NCI-H1105 (cell line): ENCODE measurements at places on chromosomes 1 and 21.

DNA sequence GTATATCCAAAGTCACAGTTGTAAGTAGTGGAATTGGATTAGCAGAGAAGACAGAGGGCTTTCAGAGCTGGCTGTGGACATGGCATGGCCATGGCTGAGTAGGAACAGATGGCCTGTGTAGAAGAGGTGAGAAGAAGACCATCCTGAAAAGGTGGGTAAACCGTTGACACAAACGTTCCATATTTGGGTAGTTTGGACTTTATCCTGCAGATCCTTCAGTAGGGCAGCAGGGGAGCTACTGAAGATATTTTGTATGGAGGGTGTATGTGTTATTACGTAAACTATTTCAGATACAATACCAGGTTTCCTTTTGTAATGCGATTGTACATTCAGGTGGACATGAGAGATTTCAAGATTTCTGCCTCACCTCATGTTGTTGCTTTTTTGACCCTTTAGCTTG, 1.6 kb downstream of the UTP11 start:
- no peak for DNase-seq

DNA sequence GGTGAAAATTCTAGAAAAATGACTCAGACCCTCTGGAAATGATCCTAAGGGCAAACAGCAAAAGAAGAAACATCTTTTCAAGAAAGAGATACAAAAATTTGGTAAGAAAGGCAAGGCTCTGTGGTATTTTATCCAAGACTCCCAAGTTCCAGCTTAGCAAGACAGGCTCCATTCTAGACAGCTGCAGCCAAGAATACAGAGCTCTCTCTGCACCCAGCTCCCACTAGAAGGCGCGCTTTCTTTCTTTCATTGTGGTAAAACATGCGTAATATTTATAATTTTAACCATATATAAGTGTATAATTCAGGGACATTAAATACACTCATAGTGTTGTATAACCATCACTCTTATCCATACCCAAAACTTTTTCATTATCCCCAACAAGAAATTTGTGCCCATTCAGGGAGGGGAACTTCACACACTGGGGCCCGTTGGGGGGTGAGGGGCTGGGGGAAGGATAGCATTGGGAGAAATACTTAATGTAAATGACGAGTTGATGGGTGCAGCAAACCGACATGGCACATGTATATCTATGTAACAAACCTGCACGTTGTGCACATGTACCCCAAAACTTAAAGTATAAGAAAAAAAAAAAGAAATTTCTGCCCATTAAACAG, 2.2 kb upstream of the HFM1 start:
- DNase-seq, result no peak

- peak; percentile 66 for DNase-seq
These were observed 81.4 kb upstream of the CNIH3 start for GRCh38 chr1:224534731-224535130.

DNA sequence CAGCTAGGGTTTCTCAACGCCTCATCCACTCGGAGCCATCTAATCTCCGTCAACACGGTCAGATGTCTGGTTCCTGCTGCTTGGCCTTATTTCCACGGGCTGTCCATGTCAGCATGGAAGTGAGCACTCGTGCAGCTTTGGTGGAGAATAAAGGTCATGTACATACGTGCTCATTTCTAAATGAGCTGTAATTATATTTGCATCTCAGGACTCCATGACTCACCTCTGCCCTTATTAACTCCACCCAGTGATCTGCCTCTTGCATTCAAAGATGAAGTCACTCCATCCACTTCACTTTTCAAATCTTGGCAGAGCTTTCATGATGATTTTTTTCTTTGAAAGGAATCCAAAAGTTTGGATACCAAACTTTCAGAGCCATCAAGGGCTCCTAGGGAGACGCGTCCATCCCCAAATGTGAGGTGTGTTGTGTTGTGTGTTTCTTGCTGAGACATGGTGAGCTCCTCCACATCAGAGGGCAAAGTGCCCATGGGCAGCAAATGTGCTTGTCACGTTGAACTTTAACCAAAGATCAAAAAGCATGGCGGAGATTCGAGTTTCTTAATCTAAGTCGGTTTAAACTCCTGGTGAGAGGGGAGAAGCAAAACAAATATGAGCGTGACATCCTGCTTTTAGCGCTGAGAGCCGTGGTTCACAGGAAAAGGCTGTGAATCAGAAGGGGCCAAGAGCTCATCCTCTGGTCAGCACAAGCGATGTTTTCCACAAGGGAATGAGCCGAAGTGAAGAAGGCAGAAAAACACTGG, 68.6 kb upstream of the ERRFI1 start:
- DNase-seq, result no peak

GRCh38 chr1:12064073-12064969, 1.2 kb downstream of the TNFRSF8 start:
- no peak for DNase-seq

DNA sequence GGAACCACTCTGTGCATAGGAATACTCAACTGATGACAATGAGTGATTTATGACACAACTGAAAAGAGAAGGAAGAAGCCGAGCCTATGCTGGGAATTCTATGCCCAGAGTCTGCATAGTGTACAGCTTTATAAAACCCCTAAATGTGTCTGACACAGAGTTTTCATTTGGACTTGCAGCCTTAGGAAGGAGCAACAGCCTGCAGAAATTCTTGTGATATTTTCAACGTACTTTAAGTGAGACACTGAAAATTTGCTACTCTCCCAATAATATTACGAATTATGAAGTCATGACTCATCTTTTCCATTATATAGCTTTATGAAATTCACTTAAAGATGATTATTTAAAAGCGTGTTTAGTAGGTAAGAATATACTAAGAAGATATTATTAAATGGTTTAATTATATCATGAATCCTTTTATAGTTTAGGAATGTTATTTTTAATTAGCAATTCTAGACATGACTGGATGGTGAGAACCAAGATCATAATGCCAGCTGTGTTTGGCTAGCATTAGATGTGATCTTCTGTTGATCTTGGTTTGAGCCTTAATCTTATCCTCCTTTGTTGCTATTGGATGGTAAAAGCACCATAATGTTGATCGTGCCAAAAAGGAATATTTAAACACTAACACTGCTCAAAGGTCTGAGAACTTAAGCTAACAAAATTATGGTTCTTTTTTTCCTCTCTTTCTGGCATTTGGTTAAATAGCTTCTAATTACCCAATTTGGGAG, 785.1 kb upstream of the ADGRL4 start:
- DNase-seq, result no peak

DNA sequence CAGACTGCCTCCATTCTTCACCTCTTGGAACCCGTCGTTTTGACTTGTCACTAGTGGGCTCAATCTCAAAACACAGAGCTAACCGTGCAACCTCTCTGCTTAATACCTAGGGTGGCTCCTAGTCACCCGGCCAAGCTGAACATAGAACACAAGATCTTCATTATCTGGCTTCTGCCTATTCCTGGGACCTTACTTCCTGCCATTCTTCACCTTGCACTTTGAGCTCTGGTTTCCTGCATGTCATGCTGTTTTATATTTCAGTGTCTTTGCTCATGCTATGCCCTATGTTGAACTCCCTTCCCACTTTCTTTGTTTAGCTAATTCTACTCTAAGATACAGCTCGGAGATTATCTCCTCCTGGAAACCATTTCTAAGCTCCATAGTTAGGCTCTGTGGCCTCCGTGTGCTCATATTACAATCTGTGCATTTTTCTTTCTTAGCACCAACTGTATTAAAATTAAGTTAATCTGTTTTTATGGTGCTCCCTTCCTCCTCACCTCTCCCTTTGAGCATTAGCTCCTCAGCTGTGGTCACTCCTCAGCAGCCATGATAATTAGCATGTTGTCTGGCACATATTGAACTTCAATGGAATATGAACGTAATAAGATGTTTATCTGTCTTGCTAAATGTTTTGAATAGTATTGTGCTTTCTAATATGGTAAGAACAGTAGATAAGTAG, 13.1 kb downstream of the GPSM2 start:
- no peak for DNase-seq

GRCh38 chr1:246096356-246096755, 410.7 kb downstream of the SMYD3 start:
- DNase-seq, result no peak

DNA sequence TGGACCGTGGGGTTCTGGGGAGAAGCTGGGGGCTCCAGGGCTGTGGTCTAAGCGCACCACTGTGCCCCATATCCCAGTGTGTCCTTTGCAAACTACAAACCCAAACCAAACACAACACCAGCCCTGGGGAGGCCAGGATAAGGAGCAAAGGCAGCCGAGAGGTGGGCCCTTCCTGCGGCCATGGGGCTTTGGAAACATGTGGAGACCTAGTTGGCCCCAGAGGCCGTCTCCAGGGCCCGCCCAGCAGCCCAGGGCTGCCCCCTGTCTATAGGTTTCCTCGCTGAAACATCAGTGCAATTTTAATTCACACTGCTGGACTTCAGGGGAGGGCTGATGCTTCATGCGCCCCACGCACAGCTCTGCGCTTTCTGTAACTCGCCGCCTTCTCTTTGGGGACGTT, 61.3 kb downstream of the PRDM16 start:
- no peak for DNase-seq

DNA sequence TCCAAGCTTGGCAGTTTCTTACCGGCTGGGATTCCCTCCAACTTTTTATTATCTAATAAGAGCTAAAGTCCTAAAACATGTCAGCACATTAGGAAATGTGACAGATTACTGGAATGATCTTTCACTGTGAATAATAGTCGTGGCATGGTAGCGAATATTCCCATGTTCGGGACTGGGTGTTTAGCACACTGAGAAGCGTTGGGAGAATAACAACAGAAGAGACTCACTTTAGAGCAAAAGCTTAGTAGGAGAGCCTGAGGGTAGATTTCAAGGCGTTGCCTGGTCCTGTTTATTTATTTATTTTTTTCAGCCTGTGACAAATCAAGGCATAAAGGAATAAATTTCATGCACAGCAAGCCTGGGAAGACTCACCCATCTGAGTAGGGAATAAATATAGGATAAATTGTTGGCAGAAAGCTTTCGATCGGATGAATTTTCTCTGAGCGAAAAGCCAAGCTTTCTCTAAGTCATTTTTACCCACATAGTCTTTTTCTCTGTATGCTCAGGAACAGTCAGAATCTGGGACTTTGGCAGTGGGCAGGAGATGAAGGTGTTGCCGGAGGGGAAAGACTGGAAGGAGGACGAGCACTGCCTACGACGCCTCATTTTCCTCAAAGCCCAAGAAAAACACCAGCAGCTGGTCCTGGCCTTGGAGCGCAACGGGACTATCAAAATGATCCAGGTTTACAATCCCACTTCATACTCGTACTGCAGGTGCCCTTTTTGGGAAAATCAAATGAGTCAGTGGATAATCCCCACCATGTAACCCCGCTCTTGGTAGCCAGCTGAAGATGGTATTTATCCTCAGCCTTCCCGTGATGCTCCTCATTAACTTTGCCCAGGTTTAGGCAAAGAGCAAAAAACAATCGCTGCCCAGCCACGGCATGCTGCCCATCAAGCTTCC, 97.2 kb downstream of the WDR64 start:
- DNase-seq, result no peak

DNA sequence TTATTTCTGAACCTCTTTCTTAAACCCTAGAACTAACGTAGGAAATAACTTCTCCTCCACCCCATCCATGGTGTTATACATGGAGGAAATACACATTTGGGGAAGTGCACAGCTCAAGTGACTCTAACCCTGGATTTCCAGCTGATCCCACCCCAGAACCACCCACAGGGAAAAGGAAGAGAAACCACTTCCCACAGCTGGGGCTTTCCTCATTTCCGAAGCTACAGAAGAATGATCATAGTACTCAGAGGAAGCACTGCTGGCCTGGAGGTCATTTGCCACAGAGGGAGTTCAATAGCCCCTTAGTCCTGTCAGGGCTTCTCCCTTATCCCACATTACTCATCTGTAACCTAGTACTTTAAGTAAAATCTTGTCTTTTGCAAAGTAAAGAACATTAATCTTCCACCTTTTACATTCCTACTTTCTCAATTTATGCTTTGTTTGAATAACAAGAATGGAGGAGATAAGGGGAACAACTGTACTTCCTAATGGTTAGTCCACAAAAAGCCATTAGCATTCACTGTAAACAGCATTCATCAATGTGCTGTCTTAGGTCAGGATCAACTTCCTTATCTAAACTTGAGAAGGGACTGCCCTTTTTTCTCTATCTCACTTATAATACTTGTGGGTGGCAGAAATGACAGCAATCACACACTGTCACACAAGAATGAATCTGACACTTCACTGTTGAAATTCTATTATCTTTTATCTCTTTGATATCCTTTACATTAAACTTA, 63.0 kb upstream of the RGS1 start:
- no peak for DNase-seq

- no peak for DNase-seq
These were observed 79.0 kb downstream of the SYT2 start for GRCh38 chr1:202631076-202631923.

- DNase-seq, result no peak
These were observed 222.0 kb downstream of the TOMM20 start for GRCh38 chr1:234906654-234907053.

DNA sequence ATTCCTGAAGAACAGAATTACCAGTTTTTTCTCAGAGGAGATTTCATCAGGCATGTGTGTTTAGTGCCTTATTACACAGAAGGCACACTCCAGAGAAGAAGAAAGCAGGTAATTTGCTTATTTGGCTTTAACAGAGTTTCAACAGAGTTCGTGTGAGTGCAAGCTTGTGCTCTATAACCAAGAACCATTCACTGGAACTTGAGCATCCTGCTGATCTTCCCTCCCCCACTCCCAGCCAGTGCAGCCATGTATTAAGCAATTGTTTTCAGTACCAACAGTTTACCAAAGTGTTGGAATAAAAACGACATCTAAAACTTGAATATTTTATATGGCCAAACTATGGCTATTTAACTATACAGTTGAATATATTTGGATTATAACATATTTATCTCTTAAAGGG, 4.3 kb downstream of the MGST3 start:
- no peak for DNase-seq

DNA sequence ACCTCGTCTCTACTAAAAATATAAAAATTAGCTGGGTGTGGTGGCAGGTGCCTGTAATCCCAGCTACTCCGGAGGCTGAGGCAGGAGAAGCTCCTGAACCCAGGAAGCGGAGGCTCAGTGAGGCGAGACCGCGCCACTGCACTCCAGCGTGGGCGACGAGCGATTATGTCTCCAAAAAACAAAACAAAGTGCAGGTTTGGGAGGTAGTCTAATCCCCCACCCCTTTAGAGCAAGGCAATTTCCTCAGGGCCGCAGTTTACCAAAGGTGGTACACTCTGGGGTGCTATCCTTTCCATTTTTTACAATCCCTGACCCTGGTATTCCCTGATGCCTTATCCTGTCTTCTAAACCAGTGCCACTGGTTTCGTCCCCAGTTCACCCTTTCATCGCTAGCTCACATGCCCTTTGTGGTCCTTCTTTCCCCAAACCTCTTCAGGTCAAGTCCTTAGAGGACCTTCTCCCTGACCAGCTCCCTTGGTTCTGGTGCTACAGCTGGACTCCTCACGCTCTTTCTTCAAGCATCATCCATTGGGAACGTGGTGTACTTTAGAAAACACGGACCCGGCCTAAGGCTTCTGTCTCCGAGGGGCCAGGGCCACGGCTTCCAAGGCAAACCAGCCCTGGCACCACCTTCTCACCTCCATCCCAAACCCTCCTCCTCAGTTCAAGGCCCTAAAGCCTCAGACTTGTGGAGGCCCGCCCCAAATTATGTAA, 873 bp downstream of the IFT25 start:
- peak; percentile 26 for DNase-seq
